ENCODE measurements at places on chromosomes 4 and X. TPM values are rescaled to one million over a fixed set of nuclear protein-coding genes. Genes with fewer than 3 reads are reported as not detected.

DNA sequence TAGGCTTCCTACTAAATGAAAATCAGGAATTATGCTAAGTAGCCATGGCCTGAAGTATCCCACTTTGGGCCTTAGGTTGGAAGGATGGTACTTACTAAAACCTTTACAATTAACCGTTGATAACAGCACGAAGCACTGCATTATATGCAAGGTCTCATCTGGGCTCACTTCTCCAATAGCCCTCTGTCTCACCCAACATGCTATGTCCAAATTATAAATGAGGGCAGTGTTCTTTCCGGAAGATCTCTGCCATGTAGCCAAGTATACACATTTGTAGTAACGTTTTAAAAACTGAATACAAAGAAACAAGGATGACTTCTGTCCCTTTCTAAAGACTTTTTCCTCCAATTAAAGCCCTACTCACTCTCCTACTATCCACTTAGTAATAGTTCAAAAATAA lies 51.6 kb downstream of the SCFD2 start:
- H3K27me3 ChIP-seq: no peaks in the 10 kb centered on the region
- H3K27ac ChIP-seq: no peak overlapping the region
- peaks cover 7% of the 10 kb centered on the region for H3K36me3 ChIP-seq
- no peak for DNase-seq

GRCh38 chr4:575281-576141 lies 584 bp downstream of the TMEM271 start:
- no peak overlapping the region for H3K27ac ChIP-seq
- H3K27me3 ChIP-seq: peaks cover 55% of the 10 kb centered on the region
- H3K4me3 ChIP-seq: no peak overlapping the region
- DNase-seq: peak; percentile 74
- H3K4me1 ChIP-seq: no peaks in the 10 kb centered on the region
- no peaks in the 10 kb centered on the region for H3K36me3 ChIP-seq

DNA sequence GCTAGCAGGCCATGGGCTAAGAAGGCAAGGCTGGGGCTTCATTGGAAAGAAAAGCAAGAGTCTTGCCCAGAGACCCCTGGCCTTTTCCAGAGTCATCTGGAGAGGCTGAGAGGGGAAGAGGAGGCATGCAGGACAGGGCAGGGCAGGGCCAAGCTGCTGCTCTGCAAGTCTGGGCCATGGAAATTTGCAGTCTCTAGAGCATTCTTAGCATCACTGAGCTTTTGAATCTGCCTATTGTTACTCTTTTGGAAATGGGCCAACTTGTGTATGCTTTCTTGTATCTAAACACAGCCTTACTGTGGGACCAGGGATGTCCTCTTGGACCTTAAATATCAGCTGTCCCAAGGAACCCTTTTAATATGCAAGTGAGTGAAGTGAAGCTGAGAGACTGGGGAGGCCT lies 560.5 kb downstream of the MID1IP1 start:
- no peaks in the 10 kb centered on the region for H3K36me3 ChIP-seq
- H3K27me3 ChIP-seq: no peaks in the 10 kb centered on the region
- no peak overlapping the region for H3K4me3 ChIP-seq
- H3K27ac ChIP-seq: no peak overlapping the region
- no peaks in the 10 kb centered on the region for H3K4me1 ChIP-seq
- DNase-seq: peak; percentile 1

DNA sequence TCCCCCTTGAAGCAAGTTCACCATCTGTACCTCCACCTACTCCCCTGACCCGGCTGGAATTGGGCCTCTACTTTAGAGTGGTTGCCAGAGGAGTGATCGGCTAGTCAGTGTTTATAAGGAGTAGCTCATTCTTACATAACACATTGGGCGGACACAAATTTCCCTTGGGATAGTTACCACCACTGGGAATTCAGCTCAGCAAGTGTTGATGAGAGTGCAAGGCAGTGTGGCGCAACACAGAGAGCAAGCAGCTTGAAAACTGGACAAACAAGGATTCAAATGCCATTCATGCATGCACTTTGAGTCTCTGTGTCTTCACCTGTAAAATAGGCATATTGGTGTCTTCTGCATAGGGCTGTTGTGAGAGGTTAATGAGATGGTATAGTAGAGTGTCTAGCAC lies 92.7 kb downstream of the STK32B start:
- peaks cover 11% of the 10 kb centered on the region for H3K27me3 ChIP-seq
- H3K36me3 ChIP-seq: no peaks in the 10 kb centered on the region
- H3K27ac ChIP-seq: no peak overlapping the region
- no peak overlapping the region for H3K4me3 ChIP-seq
- H3K4me1 ChIP-seq: no peaks in the 10 kb centered on the region
- DNase-seq: no peak

DNA sequence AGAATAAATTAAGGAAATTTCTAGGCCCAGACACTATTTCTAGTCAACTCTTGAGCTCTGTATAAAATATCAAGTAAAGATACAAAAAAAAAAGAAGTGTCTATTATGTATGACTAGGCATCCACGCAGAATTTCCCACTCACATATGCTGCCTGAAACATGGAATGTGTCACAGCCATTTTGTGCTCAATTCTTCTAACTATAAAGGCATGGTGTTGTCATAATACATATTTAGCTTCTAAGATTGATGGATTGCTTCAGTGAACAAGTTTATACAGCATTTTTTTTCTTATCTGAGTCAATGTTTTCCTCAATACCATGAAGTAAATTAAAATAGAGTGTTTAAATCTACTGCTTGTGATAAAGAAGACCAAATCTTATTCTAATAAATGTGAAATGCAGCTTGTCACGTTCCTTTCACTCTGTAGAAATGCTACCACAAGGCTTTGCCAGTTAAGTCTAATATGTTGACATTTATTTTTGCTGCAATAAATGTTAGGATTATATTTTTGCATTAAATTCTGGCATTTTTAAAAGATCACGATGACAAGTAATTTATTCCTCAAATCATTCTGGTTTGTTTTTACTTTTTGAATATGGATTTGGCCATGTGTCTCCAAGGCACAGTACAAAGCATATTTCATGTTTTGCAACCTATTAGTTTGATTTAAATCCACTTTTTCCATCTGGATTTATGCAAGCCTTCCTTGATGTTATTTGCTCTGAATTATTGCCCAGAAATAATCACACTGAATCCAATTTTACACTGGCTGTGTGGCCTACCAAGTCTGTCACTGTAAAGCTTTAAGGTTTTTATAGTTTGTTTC lies 1829.0 kb upstream of the PCDH7 start:
- no peaks in the 10 kb centered on the region for H3K27me3 ChIP-seq
- no peaks in the 10 kb centered on the region for H3K4me1 ChIP-seq
- no peak for DNase-seq
- H3K36me3 ChIP-seq: no peaks in the 10 kb centered on the region
- H3K4me3 ChIP-seq: no peak overlapping the region
- no peak overlapping the region for H3K27ac ChIP-seq

- no peak for DNase-seq
- no peaks in the 10 kb centered on the region for H3K36me3 ChIP-seq
- no peaks in the 10 kb centered on the region for H3K27me3 ChIP-seq
- H3K4me1 ChIP-seq: no peaks in the 10 kb centered on the region
- H3K27ac ChIP-seq: no peak overlapping the region
Observed at GRCh38 chr4:70874268-70875156, 27.7 kb upstream of the MOB1B start.

DNA sequence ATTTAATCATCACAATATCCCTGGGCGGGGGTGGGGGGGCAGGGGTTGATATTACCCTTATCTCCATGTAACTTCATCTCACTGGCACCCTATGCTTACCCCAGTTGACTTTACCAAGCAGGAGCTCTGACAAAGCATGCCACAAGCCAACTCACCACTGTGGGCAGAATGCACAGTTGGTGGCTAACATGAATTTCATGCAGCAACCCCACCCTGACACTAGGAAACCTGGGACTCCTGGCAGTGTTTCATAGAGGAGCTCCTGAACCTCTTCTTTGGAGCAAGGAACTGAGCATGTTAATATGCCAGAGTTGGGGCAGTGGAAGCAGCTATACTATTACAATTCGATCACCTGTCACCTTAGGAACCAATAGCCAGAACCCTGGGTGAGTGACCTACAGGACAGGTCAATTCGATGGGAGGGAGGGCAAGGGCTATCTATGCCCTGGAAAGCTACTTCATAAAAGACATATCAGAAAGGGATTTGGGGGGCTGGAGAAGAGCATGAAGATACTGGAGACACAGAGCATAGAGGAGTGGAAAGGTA lies 97.2 kb upstream of the ACSL4 start:
- no peaks in the 10 kb centered on the region for H3K36me3 ChIP-seq
- H3K4me1 ChIP-seq: peaks cover 25% of the 10 kb centered on the region
- peak; percentile 6 for DNase-seq
- no peak overlapping the region for H3K27ac ChIP-seq
- no peak overlapping the region for H3K4me3 ChIP-seq
- no peaks in the 10 kb centered on the region for H3K27me3 ChIP-seq

- no peaks in the 10 kb centered on the region for H3K27me3 ChIP-seq
- no peak overlapping the region for H3K4me3 ChIP-seq
- no peaks in the 10 kb centered on the region for H3K36me3 ChIP-seq
- no peak for DNase-seq
- no peak overlapping the region for H3K27ac ChIP-seq
Observed at GRCh38 chr4:73194064-73194463, 64.5 kb downstream of the ANKRD17 start.

- peaks cover 9% of the 10 kb centered on the region for H3K4me1 ChIP-seq
- H3K27ac ChIP-seq: no peak overlapping the region
- no peaks in the 10 kb centered on the region for H3K36me3 ChIP-seq
- no peaks in the 10 kb centered on the region for H3K27me3 ChIP-seq
- H3K4me3 ChIP-seq: no peak overlapping the region
Observed at GRCh38 chr4:155609455-155610059, 57.1 kb upstream of the GUCY1A1 start.

DNA sequence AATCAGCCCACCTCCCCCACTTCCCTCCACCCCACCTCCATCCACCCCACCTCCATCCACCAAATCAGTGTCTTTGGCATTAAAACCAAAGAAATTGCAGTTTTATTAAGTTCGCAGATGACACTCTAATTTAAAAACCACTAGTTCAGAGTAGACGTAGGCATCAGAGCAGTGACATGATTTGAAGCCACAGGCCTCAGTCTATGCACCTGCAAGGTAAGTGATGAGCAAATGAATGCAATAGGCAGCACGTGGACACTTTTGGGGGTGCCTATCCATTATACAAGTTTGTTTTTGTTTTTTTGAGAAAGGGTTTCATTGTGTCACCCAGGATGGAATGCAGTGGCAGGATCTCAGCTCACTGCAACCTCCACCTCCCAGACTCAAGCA lies 88.0 kb upstream of the TRIM2 start:
- no peak for DNase-seq
- peak overlapping the region; percentile 71 for H3K27ac ChIP-seq
- H3K4me3 ChIP-seq: peak overlapping the region; percentile 73
- no peaks in the 10 kb centered on the region for H3K36me3 ChIP-seq
- peaks cover 20% of the 10 kb centered on the region for H3K4me1 ChIP-seq
- no peaks in the 10 kb centered on the region for H3K27me3 ChIP-seq

DNA sequence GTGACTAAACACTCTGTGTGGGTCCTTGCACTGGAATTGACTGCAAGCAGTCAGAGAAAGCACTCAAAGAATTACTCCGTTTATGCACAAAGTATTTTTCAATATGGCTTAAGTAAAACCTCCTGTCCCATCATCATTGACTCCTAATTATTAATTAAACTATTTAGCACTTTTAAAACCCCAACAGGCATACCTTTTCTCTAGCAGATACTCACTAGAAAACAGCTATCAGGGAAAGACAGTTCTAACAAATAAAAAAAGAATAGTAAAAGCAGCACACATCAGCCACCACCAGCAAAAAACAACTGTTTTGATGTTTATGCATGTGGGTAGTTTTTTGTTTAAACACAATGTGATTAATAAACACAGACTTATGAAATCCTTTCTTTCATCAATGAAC lies 66.2 kb upstream of the GYPA start:
- no peaks in the 10 kb centered on the region for H3K36me3 ChIP-seq
- no peaks in the 10 kb centered on the region for H3K27me3 ChIP-seq
- H3K4me1 ChIP-seq: no peaks in the 10 kb centered on the region
- no peak overlapping the region for H3K4me3 ChIP-seq

DNA sequence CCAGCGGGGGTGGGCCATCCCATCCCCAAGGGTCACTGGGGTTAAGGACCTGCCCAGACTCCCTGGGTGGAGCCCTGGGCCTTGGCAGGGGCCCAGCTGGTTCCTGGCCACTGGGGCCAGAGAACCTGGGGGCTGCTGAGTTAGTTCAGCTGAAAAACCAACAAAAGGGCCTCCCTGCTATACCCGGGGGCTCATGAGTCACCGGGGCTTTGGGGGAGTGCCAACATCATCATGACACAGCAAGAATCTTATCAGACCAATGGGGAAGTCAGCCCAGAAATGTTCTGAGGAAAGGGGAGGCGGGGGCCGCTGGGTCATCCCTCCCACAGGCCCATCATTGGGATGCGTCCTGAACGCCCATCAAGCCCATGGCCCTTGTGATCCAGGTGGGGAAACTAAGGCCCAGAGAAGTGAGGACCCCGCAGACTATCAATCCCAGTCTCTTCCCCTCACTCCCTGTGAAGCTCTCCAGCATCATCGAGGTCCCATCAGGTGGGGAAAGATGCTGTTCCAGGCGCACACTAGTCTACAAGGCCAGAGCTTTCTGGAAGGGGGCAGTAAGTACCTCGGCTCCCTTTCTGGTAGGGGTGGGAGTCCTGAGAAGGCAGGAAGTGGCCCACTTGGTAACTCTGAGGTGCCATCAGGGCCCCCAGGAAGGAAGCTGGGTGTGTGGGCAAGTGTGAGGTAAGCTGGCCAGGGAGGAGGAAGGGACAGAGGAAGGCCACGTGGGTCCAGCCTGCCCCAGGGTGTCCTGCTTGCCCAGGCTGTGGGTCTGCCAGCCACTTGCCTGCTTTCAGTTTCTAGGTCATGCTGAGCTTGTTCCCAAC lies 4.5 kb downstream of the G6PD start:
- no peaks in the 10 kb centered on the region for H3K27me3 ChIP-seq
- no peak overlapping the region for H3K4me3 ChIP-seq
- DNase-seq: peak; percentile 79
- H3K4me1 ChIP-seq: peaks cover 15% of the 10 kb centered on the region

GRCh38 chr4:2458546-2459491 lies 10.1 kb upstream of the RNF4 start:
- H3K36me3 ChIP-seq: no peaks in the 10 kb centered on the region
- H3K4me3 ChIP-seq: no peak overlapping the region
- no peaks in the 10 kb centered on the region for H3K4me1 ChIP-seq

GRCh38 chr4:16202598-16202997 lies 23.7 kb downstream of the TAPT1 start:
- H3K27me3 ChIP-seq: no peaks in the 10 kb centered on the region
- H3K27ac ChIP-seq: no peak overlapping the region
- no peaks in the 10 kb centered on the region for H3K36me3 ChIP-seq
- H3K4me1 ChIP-seq: peaks cover 7% of the 10 kb centered on the region

Gene MMAA
- total RNA-seq: 7.6 TPM

Gene SSX2B
- total RNA-seq: not detected

Gene HERC6
- total RNA-seq: 0.51 TPM

Gene CSAG3
- total RNA-seq: not detected

Gene APLN
- 1.1 TPM for total RNA-seq

Gene FABP2
- total RNA-seq: not detected

All from GM23248 (cell line).